ENCODE measurements at places on chromosomes 2 and 18.

DNA sequence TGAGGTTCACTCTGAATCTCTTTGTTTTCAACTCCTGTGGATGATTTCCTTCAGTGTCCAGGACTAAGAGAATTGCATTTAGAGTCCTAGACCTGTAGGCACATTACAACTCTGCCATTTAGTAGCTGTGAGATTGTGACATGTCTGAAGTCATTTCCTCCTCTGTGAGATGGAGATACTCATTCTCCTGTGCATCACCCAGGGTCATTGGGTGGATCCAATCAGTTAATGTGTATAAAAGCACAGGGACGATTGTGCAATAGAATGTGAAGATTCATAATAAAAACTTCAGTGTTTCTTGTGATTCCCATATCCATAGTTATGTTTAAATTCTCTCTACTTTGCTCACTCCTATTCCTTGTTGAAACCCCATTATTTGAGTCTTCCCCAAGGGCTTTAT is 113.6 kb downstream of the DIS3L2 start:
- DNase-seq = no peak

DNA sequence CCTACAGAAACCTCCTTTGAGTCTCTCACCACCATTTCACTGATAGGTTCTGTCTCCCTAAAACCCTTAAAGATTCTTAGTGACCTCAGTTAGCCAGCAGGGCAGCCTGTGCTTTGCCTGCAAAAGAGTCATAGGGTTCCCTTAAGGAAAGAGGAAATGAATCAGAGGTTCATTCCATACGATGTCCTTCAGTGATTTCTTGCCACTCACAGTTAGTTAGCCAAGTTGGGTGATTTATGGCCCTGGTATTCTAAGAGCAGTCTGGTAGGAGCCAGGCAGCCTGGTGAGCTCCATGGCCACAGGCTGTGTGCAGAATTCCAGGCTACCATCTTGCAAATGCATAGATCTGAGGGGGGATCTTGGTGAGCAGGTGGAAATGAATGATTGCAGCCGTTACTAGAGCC is 18.7 kb upstream of the CCBE1 start:
- no peak for DNase-seq

DNA sequence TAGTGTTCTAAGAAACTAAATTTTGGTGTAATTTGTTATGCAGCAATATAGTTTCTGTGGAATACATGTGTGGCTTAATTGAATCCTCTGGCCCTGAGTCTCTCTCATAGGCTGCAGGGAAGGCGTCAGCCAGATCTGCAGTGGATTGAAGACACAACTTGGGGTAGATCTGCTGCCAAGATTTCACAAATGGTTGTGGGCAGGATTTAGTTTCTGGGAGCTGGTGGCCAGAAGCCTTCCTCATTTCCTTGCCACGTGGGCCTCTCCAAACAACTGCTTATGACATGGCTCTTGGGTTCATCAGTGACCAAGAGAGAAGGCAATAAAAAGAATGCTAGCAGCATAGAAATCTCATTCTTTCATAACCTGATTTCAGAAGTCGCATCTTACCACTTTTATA is 28.2 kb downstream of the CCDC102B start:
- DNase-seq = no peak

DNA sequence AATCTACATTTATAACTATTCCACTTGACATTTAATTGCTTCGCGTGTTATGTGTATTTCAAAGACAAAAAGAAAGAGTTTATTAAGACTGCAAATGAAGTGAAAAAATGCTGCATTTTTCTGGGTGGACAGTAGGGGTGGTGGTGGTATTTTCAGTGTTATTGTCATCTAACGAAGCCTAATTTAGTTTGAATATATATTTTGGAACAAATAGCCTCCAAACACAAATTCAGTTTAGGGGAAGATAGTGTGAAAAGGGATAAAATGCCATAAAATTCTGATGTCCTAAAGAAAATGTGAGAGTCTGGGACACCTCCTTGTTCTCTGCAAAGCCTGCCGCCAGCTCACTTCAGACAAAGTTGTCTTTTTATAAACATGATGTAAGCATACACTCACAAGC is 425.1 kb downstream of the NRXN1 start:
- DNase-seq = no peak

DNA sequence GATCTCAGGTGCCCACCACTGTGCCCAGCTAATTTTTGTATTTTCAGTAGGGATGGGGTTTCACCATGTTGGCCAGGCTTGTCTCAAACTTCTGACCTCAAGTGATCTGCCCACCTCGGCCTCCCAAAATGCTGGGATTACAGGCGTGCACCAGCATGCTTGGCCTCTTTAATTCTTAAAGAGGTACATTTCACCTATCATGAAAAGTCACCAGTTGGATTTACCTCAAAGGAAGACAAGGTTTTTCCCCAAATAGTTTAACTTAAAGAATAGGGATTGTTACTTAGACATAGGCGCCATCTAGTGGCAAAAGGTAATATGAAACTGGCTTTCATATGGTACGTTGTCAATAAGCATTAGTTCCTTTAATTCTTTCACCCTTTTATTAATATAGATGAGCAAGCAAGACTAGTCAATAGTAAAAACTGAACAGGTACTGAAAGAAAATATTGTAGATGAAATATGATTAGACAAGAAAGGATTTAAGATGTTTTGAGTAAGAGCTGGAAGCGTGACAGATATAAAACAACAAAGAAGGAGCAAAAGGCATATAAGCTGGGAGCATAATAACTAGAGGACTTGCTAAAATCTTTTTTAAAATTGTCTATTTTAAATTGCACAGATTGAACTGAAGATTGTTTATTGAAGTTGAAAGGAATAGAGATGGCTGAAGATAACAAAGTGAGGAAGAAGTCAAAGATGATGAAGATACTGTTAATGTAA is 35.0 kb upstream of the PSMD14 start:
- peak; percentile 43 for DNase-seq

- no peak for DNase-seq
Observed at GRCh38 chr2:124646166-124646815, 621.2 kb downstream of the CNTNAP5 start.

- no peak for DNase-seq
Observed at GRCh38 chr2:60525899-60526298, 27.6 kb downstream of the BCL11A start.

DNA sequence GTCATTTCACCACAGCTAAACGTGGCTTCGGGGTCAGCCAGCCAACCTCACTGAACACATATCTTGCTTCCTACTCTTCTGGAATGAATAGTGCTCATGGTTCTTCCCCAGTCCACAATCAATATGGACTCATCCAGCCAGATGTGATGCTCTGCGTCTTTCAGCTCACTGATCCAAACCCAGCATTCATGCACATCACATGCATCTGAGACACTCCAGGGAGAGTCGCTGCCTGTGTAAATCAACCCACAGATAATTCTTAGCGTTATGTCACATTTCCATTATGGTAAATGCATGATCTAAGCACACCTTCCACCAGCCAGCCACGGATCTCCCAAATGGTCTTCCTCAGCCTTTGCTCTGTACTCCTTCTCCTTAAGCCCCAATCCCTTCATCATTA is 306.7 kb upstream of the CHAC2 start:
- DNase-seq = no peak

DNA sequence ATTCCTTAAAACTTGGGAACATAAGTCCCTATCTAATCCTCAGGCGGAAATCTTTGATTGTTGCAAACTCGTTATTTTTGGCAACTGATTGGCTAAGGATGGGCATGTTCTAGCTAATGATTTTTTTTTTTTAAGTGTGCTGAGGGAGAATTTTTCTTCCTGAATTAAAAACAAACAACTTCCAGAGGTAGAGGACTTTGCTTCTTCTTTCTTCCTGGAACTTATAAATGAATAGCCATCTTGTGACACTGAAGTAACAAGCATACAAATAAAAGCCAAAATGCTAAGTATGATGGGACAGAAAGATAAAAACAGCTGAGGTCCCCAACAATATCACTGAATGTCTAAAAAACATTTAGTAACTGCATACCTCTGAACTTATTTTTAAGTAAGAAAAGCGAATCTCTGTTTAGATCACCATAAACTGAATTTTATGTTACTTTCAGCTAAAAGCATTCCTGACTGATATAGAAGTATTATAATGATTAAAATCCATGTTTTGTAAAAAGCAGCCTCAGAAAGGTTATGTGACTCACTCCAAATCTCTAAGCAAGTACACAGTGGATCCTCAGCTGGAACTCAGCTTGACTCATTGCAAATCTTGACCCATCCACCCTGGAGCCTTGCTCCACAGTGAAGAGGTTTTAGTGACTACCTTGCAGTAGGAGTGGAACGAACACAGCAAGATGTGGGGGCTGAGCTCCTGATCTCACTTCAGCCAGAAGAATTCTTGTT is 344.4 kb downstream of the CLIP4 start:
- no peak for DNase-seq

DNA sequence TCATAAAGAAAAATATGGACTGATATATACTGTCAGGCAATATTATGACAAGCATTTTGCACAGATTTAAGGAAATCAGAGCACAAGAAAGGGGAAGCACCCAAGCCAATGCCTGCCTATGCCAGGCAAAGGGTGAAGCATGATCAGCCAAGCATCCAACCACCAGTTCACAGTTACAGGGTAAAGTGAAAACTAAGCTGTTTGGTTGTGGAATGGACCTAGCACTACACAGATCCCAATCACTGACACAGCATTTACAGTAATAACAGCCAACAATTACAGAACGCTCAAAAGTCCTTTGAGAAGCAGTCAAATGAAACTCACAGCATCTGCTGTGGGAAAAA is 90.3 kb downstream of the SP3 start:
- no peak for DNase-seq

All from CD4-positive, alpha-beta T cell treated with Interleukin-17A for 4 hours (primary cell).